ENCODE measurements at places on chromosomes 4 and X.
A peak's percentile ranks its signal among the peaks of the same experiment; 100 is the strongest.

DNA sequence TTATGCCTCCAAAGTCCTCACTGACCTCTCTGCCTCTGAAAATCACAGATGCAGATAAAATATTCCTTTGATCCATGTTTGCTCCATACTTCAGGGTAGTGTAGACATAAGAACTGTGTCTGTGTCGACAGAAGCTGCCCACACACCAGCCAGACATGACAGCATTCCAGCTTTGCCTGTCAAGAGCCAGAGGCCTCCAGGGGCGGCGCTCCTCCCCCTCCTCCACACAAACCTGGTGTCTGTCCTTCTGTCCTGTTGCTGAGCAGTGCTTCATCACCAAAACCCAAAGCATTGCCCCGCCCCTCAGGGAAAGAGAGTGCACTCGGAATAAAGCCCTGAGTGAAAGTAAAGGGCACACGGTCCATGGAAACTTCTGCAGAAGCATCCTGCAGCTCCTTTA is 379.4 kb downstream of the FBXW7 start:
- H3K36me3 ChIP-seq = no peaks in the 10 kb centered on the region
- no peak overlapping the region for H3K4me3 ChIP-seq

DNA sequence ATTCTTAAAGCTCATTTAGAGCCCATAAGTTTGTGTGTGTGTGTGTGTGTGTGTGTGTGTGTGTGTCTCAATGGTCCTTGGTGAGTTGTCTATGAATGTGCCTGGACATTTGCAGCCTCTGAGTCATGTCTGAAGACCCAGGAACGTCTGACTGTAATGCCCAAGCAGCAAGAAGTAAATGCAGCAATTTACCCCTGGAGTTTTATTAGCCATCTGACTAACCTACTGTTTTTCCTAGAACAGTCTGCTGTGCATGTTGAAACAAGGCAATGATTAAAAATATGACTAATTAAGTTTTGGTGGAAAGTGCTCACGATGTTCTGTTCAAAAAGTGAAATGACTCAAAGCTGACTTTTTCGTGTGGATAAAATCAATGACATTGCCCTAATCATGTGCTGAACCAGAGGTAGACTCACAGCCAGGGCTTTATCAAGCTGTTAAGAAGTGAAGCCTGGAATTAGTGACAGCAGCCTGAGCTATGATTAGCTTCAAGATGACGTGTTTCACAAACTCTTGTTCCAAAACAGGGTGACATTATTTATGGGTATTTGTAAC is 201.6 kb downstream of the CPE start:
- no peaks in the 10 kb centered on the region for H3K36me3 ChIP-seq
- no peaks in the 10 kb centered on the region for H3K27me3 ChIP-seq
- no peak overlapping the region for H3K27ac ChIP-seq
- no peaks in the 10 kb centered on the region for H3K4me1 ChIP-seq

DNA sequence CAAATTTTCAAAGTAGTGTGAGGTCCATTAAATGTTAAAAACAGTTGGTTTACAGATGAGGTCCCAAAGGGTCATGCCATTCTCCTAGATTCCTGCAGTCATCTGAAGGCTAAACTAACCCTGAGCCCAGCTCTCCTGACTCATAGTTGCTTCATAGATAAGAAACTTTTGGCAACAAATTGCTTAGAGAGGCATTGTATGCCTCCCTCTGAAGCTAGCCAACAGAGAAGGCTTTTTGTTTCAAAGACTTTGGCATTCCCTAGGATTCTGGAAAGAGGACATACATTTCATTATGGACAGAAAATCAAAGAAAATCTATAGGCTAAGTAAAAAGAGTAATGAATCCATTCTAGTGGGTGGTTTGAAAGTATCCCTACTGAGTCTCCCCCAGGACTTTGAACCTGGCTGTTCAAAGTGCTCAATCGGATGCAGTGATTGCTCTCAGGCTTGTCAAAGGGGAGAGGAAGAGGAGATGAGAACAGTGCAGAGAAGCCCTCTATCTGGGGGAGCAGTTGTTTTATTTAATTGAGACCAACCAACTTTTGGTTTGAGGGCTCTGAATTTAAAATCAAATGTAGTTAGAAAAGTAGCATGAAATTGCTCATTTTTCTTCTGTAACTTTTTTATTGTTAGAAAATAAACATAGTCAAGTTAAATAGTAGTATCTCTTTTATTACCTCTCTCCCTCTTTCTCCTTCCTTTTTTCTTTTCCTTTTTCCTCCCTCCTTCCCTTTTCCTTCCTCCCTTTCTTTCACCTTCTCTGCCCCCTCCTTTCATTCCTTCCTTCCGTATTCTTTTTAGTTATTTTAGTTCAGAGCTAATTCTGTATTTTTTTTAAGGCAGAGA is 72.3 kb upstream of the ZNF518B start:
- H3K27ac ChIP-seq = peak overlapping the region; percentile 30
- H3K4me1 ChIP-seq = peaks cover 15% of the 10 kb centered on the region
- no peaks in the 10 kb centered on the region for H3K27me3 ChIP-seq
- no peaks in the 10 kb centered on the region for H3K36me3 ChIP-seq

- DNase-seq = no peak
- H3K27me3 ChIP-seq = no peaks in the 10 kb centered on the region
- peaks cover 29% of the 10 kb centered on the region for H3K36me3 ChIP-seq
- H3K27ac ChIP-seq = no peak overlapping the region
- no peak overlapping the region for H3K4me3 ChIP-seq
Measured at GRCh38 chr4:159334461-159334860, 231.6 kb downstream of the RAPGEF2 start.

DNA sequence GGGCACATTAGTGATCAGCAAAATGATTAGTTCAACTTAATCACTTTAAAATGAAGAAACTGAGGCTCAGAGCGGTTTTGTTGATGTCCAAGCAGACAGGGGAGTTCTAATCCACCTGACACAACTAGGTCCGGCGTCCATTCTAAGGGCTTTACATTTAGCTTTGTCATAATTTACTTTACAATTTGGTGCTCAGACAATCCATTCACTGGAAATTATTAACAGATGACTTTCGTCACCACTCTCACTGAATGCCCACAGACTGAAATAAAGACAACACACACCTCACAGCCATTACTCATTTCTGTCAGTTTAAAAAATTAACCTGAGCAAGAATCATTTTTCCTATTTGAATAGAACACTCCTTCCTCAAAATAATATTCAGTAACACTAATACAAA is 10.8 kb downstream of the NR3C2 start:
- H3K36me3 ChIP-seq = no peaks in the 10 kb centered on the region

DNA sequence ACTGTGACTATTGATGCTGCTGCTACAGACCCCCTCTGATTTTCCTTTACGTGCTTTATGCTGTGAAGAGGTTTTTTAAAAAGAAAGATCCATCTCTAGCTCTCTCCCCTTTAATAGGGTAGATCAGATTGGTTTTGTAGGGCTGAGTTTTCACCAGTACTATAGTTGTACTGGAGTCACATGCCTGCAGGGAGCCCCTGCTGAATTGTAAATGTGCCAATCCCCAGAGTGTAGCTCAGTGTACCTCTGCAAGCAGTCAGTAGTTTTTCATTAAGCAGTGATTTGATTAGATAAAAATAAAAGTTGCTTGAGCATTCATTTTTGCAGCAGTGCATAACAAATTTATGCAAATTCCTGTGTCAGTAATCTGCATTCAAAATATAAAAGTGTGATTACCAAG is 179.2 kb downstream of the IL1RAPL2 start:
- no peaks in the 10 kb centered on the region for H3K36me3 ChIP-seq
- DNase-seq = no peak
- no peak overlapping the region for H3K4me3 ChIP-seq
- no peak overlapping the region for H3K27ac ChIP-seq
- no peaks in the 10 kb centered on the region for H3K4me1 ChIP-seq

DNA sequence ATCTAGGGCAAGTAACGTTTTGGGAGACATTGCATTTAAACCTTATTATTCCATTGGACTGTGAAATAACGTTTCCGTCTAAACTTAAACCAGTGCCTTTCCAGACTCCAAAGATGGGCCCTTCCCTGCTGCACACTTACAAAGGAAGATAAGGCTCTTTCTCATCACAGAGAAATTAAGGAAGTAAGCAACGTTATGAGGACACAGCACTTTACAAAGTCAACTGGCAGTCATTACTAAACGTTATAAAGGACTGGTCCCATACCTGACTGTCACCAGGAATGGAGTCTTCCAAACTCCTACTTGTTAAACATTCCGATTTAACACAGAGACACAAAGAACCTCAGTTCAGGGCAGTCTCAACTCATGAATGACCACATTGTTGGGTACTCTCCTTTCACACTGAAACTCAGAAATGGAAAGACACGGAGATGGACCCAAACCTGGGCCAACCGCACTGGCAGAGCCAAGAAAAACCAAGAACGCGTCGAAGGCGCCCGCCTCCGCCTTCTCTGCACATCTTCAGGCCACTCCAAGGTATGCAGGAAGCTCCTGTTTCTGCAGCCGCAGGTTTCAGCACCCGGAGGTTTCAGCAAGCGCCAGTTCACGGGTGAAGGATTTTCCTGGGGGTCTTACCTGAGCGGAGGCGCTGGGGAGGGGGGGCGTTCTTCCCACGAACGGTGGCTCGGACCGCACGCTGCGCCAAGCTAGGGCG is 670 bp downstream of the PAPSS1 start:
- no peaks in the 10 kb centered on the region for H3K27me3 ChIP-seq
- H3K27ac ChIP-seq = peak overlapping the region; percentile 80
- no peak for DNase-seq
- H3K4me3 ChIP-seq = peak overlapping the region; percentile 72
- H3K36me3 ChIP-seq = no peaks in the 10 kb centered on the region

GRCh38 chr4:89942811-89943210 is 48.2 kb downstream of the MMRN1 start:
- no peak overlapping the region for H3K4me3 ChIP-seq
- no peaks in the 10 kb centered on the region for H3K27me3 ChIP-seq
- peaks cover 3% of the 10 kb centered on the region for H3K4me1 ChIP-seq

- DNase-seq = no peak
- no peaks in the 10 kb centered on the region for H3K36me3 ChIP-seq
- no peaks in the 10 kb centered on the region for H3K4me1 ChIP-seq
- H3K27me3 ChIP-seq = no peaks in the 10 kb centered on the region
- H3K27ac ChIP-seq = no peak overlapping the region
Measured at GRCh38 chrX:130529531-130529930, 127.7 kb downstream of the RBMX2 start.

DNA sequence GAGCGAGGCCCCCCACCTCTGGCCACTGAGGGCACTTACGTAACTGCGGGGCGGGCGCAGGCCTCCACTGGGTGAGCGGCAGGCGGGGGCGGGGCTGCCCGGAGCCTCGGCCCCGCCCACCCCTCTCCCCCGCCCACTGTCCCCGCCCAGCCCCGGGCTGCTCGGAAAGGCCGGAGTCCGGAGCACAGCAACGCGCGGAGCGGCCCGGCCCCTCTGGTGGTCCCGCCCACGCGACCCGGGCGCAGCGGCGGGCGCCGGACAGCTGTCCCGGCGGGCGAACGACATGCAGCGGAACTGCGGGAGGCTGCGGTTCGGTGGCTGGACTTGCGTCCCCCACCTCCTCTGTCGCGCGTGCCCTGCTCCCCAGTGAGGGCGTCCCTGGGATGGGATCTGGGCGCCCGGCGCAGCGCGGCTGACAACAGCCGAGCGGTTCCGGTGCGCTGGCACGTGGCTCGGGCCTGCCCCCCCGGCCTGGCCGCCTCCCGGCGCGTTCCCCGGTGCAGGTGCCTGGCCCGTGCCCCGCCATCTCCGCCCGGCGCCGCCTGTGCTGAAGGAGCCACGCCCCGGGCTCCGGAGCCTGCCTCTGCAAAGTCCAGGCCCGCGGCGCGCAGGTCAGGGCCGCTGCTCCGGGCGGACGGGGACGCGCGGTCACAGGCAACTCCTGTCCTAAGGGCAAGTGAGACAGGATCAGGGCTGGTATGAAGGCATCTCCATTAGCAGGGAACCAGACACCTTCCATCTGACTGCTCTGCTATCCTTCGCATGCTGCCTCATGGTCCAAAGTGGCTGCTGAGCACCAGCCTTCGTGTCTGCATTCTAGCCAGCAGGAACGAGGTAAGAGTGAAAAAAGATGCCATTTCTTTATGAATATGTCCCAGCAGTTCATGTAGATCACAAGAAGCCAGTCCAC is 21.8 kb upstream of the JAKMIP1 start:
- DNase-seq = no peak
- H3K27me3 ChIP-seq = peaks cover 74% of the 10 kb centered on the region
- peak overlapping the region; percentile 32 for H3K4me3 ChIP-seq
- peaks cover 9% of the 10 kb centered on the region for H3K4me1 ChIP-seq
- H3K36me3 ChIP-seq = no peaks in the 10 kb centered on the region

DNA sequence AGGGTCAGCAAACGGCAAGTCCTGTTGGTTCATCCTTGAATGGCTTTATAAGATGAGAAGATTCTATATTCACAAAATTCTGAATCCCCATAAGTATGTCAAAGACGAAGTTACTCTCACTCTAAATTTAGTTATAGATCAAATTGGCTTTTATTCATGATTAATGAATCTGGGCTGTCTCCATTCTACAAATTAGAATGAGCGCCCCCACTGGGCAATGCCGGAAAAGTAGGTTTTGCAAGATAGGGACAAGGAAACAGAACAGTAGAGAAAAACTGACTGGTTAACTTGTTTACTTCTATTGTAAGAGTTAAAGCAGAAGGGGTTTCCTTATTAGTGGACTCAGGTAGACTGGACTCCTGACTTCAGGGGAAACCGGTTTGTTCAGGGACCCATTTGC is 100.3 kb downstream of the F11 start:
- H3K27ac ChIP-seq = no peak overlapping the region
- H3K4me3 ChIP-seq = no peak overlapping the region
- no peaks in the 10 kb centered on the region for H3K36me3 ChIP-seq

DNA sequence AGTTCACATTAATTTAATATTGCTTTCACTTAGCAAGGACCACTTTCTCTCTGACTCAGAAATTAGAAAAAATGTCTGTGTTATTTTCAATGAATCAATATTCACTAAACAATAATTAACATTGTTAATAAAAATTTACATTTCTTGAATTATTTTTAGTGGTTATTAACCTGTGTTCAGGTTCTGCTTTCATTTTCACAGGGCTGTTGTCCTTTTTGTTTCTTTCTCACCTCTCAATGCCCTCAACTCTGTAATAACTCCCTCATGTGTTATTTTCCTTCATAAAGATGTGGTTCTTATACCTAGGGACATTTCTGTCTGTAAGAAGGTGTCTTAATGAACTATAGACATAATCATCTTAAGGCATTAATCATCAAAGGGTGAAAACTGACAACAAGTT is 43.1 kb upstream of the PRR27 start:
- no peaks in the 10 kb centered on the region for H3K36me3 ChIP-seq
- H3K4me3 ChIP-seq = no peak overlapping the region
- no peaks in the 10 kb centered on the region for H3K27me3 ChIP-seq
- H3K27ac ChIP-seq = no peak overlapping the region

- no peak for DNase-seq
- H3K4me3 ChIP-seq = no peak overlapping the region
- H3K36me3 ChIP-seq = no peaks in the 10 kb centered on the region
Measured at GRCh38 chr4:99668472-99668871, 10.8 kb upstream of the C4orf54 start.

- peaks cover 46% of the 10 kb centered on the region for H3K36me3 ChIP-seq
- no peak overlapping the region for H3K27ac ChIP-seq
- H3K4me3 ChIP-seq = no peak overlapping the region
- H3K4me1 ChIP-seq = no peaks in the 10 kb centered on the region
- no peak for DNase-seq
Measured at GRCh38 chr4:51909236-51909703, 66.3 kb downstream of the DCUN1D4 start.

DNA sequence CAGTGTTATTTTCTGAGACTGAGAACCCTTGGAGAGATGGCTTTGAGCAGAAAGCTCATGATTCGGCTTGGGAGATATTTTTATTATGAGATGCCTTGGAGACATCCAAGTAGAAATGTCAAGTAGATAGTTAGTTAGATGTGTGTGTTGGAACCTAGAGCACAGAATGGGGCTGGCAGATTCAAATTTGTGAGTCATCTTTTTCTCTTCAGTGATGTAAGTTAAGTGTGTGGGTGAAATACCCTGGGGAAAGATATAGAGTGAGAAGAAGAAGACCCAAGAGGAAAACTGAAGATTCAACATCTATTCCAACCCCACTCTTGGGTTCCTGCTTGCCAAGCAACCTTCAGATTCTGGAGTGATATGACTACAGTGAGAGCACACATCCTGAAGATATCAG is 580.8 kb upstream of the AMOT start:
- H3K4me3 ChIP-seq = no peak overlapping the region
- H3K27me3 ChIP-seq = no peaks in the 10 kb centered on the region
- no peak overlapping the region for H3K27ac ChIP-seq
- DNase-seq = no peak

Measured in suprapubic skin (tissue), 4 donors.